ENCODE measurements at places on chromosomes 7 and 10.

DNA sequence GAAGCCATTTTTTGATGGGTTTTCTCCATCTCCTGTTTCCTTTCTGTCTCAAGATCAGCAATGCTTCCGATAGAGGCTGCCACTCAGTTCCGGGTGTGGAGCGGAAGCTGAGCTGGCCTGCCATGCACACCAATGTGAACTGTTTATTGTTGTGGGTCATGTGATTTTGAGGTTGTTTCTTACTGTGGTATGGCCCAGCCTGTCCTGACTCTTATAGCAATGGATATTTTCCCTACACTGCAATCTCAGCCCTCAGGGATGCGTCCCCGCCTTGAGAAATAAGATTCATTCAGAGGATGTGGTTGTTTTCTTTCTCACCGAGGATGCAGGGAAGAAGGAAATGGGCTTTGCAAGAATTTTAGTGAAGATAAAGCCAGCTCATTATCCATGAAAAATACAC, 134.7 kb downstream of the PFKFB3 start:
- DNase-seq: no peak

GRCh38 chr7:155971180-155971770, 159.0 kb upstream of the SHH start:
- DNase-seq: no peak

DNA sequence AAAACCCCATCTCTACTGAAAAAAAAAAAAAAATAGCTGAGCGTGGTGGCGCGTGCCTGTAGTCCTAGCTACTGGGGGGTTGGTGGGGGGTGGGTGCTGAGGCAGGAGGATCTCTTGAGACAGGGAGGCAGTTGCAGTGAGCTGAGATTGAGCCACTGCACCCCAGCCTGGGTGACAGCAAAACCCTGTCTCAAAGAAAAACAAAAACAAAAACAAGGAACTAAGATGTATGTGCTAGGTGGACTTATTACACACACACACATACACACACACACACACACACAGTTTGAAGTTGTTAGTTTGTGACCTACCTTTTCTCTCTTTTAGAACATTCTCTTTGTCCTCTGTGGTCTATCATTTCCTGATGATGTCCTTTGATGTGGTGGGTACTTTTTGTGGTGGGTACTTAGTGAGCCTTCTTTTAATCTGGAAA, 53.5 kb downstream of the EXOC6 start:
- DNase-seq: no peak

GRCh38 chr7:38327637-38328036, 54.2 kb upstream of the TARP start:
- no peak for DNase-seq

DNA sequence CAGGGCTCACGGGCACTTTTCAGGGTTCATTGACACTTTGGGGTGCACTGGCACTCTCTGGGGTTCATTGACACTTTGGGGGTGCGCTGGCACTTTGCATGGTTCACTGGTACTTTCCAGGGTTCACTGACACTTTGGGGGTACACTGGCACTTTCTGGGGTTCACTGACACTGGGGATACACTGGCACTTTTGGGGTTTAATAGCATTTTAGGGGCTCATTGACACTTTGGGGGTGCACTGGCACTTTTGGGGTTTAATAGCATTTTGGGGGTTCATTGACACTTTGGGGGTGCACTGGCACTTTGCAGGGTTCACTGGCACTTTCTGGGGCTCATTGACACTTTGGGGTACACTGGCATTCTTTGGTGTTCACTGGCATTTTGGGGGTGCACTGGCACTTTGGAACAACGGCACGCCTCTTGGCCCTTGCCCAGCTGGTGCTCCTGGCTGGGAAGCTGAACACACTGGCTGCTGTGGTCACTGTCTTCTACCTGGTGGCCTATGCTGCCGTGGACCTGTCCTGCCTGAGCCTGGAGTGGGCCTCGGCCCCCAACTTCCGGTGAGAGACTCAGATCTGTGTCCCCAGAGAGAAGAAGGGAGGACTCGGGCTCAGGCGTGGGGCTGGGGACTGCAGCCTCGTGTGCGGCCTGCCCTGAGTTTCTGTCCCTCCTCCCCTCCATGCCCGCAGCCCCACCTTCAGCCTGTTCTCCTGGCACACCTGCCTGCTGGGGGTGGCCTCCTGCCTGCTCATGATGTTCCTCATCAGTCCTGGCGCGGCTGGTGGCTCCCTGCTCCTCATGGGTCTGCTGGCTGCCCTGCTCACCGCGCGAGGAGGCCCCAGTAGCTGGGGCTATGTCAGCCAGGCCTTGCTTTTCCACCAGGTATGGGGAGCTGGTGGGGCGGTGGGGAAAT, 6.2 kb upstream of the TRIP6 start:
- peak; percentile 20 for DNase-seq

DNA sequence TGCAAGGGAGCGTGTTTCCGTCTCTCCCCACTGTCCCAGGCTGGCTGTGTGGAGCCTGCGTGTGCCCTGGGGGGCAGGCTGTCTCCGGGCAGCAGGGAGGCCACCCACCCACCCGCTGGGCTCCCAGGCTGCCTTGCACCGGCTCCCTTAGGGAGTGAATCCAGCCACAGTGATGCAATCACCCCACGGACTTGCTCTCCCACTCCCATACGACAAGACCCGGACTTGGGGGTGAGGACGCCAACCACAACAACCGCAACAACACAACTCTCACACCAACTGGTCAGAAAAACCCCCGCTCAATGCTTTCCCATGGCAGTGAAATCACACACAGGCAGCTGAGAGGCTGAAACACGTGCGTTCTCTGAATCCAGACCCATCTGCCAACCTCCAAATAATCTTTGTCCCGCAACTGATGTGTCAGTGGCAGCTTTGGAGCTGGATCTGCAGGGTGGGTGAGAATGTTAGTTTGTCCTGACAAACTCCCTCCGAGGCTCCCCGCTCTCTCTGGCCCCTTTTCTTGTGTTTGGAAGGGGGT, 62.7 kb upstream of the DDC start:
- DNase-seq: no peak

DNA sequence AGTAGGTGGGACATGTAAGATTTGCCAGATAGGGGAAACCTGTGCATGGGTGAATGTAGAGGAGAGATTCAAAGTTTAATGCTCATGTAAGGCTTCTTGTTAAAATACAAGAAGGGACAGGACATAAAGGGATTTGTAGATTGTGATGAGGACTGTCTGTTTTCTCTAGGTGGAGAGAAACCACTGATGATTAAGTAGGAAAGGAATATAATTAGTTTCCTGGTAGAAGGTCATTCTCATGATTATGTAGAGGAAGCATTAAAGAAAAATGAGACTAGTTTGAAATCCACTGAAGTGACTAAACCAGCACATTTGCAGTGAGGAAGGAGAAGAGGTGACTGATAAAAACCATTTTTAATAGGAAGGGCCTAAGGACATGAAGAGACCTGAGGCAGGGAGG, 19.6 kb upstream of the MACC1 start:
- no peak for DNase-seq

DNA sequence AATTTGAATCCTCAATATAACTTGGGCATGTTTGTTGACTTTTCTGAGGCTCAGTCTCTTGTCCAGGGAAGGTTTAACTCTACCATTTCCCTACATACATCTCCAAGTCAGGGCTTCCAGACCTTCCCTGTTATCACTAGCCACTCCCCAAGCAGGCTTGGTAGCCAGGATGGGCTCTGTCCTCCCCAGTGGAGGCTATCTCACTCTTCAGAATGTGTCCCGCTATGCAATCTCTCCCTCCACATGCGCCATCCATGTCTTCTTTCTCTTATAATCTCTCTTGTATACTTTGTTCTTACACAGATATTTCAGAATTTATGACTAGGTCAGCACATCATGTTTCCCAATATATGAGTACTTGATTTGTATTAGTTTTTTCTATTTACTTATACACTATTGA, 310.4 kb downstream of the HGF start:
- no peak for DNase-seq

DNA sequence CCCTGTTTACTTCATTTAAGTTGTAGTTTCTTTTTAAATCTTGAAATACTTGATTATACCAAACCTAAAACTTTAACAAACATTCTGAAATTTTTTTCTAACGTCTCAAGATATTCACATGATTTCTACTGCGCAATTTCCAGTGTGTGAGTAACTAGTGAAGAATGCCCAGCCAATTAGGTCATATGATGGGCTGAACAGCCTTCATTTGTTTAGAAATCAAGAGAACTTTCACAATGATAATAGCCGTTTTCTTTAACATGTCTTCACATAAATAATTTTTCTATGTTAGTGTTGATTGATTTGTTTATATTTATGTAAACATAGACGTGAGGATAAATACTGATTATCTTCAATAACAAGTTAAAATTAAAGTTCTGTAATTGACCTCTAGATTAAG, 21.8 kb downstream of the STAM start:
- DNase-seq: no peak

DNA sequence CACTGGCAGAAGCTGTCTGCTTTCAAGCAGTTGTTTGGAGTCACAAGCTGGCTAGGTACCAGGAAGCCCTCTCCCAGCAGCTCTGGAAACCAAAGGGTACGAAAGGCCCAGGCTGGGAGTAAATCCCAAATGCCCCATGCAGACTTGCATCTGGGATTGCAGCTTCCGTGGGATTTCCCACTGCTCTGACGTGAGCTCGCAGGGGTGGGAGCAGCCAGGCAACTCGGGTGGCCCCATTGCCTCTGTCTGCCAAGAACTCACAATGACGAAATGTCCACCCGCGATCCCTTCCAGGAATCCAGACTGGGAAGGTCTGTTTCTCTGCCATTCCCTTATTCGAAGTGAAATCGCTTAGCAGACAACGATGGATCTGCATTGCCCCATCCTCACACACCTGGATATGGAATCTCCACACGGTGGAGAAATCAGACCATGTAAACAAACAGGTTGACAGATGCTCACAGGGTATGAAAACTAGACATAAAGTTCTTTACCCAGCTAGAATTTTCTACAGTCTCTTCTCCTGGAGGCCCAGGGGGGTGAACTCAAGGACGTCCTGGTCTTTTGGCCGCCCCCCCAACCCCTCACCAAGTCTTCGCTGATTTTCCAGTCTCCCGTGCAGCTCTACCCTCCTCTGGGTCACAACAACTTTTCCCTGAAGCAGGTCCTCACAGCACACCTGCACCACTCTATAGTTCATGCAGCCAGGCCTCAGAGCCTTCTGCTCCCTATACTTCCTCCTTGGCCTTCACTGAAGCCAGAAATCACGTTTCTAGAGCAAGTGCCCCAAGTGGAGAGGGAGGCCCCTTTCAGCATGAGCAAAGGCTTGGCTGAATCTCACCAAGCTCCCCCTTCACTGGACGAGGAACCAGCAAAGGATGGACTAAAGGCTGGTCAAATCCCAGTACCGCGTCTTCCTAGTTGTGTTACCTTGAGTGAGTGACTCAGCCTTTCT, 20.0 kb downstream of the SH3PXD2A start:
- no peak for DNase-seq

DNA sequence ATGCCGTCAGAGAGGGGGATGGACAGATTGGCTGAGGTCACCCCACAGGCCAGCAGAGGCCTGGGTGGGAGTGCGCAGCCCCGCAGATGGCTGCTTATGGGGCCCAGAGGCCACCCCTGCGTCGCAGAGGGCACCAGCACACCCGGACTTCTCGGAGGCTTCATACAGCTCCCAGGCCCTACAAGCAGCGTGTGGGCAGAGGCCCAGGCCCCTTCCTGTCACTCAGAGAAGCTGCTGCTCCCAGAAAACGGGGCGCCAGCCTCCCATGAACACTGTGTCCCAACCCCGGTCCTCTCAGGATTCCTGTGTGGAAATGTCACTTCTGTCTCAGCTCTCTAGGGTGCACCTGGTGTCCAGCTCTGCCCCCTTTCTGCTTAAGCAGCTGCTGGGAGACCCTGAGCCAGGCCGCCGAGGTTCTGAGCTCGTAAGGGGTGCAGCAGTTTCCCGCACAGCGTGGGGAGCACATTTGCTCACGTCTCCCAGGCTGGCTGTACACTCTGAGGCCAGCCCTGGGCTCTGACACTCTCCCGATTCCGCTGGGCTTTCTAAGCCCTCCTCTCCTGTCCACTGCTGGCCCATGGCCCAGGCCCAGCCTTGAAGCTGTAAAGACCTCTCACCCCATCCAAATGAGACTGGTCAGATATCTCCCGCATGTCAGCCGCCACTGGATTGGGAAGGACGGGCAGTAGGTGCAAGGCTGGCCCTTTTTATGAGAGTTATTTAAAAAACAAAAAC, 6.8 kb downstream of the GPR146 start:
- no peak for DNase-seq

- no peak for DNase-seq
These were observed 120.2 kb downstream of the MAD1L1 start for GRCh38 chr7:2112261-2113198.

- no peak for DNase-seq
These were observed 805.1 kb downstream of the TNS3 start for GRCh38 chr7:46776790-46777189.

- no peak for DNase-seq
These were observed 165.0 kb downstream of the SLIT1 start for GRCh38 chr10:97020452-97021400.

- no peak for DNase-seq
These were observed 9.0 kb upstream of the PIP4K2A start for GRCh38 chr10:22723343-22723779.

DNA sequence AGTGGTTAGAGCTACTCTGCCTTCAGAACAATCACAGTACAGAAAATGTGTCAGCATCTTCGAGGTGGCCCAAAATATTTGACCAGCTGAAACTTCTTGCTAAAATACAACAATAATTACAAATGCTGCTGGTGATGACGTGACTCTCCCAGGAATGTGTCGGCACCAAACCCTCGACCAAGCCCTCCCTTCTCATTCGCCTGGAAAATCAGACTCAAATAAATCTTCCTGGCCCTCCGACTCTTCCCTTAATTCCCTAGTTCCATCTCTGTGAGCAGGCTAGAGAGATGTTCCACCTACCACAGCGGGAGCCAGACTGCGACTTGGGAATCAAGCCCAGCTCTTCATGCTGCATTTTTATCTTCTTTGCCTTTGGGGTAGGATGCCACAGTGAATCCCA, 4.1 kb downstream of the PRSS2 start:
- no peak for DNase-seq

GRCh38 chr7:145584401-145584800, 532.2 kb upstream of the CNTNAP2 start:
- DNase-seq: no peak

GRCh38 chr7:143295870-143296269, 7.7 kb downstream of the CASP2 start:
- DNase-seq: no peak

GRCh38 chr10:127612-128432, 7.4 kb upstream of the ZMYND11 start:
- DNase-seq: no peak

GRCh38 chr7:64313740-64314491, at the start of gene ZNF736:
ZNF736 (plus strand) TSS chr7:64313961; CDS start chr7:64314151, 190 bp downstream.
- peak; percentile 68 for DNase-seq

GRCh38 chr10:106660550-106660949, 504.0 kb downstream of the SORCS1 start:
- no peak for DNase-seq

- DNase-seq: no peak
These were observed 89.7 kb downstream of the HIPK2 start for GRCh38 chr7:139687980-139688632.

GRCh38 chr7:157402388-157402703, 65.5 kb downstream of the DNAJB6 start:
- DNase-seq: no peak

DNA sequence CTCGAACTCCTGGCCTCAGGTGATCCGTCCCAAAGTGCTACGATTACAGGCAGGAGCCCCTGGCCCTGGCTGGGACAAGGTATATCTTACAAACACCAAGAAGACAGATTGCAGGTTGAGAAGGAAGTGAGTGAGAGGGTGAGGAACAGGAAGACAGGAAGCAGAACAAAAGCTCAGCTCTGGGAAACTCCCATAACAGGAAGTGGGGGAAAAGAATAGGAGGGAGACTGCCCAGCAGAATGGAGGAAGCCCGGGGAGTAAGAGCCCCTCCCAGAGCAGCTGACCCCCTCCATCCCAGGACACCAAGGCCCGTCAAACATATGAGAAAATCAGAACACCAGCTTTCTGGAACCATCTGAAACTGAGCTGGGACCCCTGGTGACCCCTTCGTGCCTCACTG, 2.9 kb downstream of the TECPR1 start:
- DNase-seq: no peak
